ENCODE measurements at places on chromosomes 2 and 18. TPM values are rescaled to one million over a fixed set of nuclear protein-coding genes. Genes with fewer than 3 reads are reported as not detected.

Gene CSRNP3
- 5.1 TPM for total RNA-seq

Gene APLF
- 6.1 TPM for total RNA-seq

Gene ESPNL
- total RNA-seq = 0.56 TPM

GRCh38 chr2:98935111-98935770, 784 bp downstream of the CRACDL start:
- no peak overlapping the region for H3K27ac ChIP-seq
- H3K36me3 ChIP-seq = no peaks in the 10 kb centered on the region
- no peak for DNase-seq
- peak overlapping the region; percentile 53 for H3K4me3 ChIP-seq

DNA sequence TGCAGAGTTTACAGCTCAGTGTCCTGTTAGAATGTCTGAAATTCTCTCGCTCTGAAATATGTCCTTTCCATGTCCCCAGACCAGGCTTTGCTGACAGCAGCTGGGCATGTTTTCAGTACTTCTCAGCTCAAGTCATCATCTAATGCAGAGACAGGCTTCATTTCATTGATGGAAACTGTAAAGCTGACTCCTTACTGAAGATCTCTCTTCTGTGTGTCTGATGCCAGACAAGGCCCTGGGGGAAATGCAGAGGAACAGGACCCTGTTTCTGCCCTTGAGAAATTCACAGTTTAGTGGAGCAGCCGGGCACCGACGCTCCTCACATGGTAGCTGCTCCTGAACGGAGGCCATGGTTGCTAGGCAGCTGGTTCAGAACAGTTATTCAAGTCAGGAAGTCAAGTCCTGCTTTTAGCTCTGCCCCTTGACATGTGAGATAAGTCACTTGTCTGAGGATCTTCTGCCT, 24.6 kb upstream of the FZD7 start:
- H3K36me3 ChIP-seq = no peaks in the 10 kb centered on the region
- H3K4me1 ChIP-seq = peaks cover 21% of the 10 kb centered on the region
- H3K4me3 ChIP-seq = no peak overlapping the region

DNA sequence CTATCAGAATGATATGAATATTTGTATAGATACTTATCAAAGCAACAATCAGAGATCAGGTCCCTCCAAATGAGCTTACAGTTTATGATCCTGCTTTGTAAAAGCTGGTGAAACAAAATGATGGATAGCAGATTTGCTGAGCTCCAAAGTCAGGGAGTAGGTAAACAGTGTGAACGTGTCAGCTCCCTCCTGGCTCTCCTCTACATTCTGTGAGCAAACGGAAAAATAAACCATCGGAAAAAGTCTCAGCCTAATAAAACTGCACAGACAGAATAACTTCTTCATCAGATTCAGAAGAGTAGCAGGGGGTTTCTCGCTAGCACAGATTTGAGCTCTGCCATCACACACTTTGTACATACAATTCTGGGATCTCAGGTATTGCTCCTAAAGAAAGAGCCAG, 51.3 kb downstream of the BCL11A start:
- no peak for DNase-seq
- H3K4me3 ChIP-seq = no peak overlapping the region
- H3K36me3 ChIP-seq = no peaks in the 10 kb centered on the region
- H3K27me3 ChIP-seq = no peaks in the 10 kb centered on the region
